ENCODE measurements at places on chromosomes 12 and 14.

GRCh38 chr12:26233631-26234030, 38.3 kb downstream of the SSPN start:
- DNase-seq = no peak

DNA sequence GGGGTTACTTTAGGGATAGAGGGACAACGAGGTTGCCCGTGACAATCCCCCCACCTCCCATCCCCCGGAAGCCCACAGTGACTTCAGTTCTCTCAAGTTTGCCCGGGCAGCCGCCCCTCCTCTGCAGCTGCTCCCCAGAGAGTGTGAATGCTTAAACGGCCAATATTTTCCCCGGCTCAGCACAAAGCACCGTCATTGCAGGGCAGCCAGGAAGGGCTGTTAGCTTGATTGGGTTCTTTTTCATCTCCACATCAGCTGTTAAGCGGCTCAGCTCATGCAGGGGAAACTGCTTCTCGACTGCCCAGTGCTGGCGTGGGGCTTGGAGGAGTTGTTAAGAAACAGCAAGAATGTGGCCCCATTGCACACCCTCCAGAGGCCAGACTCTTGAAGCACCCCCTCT, 120.5 kb upstream of the NCOR2 start:
- no peak for DNase-seq

DNA sequence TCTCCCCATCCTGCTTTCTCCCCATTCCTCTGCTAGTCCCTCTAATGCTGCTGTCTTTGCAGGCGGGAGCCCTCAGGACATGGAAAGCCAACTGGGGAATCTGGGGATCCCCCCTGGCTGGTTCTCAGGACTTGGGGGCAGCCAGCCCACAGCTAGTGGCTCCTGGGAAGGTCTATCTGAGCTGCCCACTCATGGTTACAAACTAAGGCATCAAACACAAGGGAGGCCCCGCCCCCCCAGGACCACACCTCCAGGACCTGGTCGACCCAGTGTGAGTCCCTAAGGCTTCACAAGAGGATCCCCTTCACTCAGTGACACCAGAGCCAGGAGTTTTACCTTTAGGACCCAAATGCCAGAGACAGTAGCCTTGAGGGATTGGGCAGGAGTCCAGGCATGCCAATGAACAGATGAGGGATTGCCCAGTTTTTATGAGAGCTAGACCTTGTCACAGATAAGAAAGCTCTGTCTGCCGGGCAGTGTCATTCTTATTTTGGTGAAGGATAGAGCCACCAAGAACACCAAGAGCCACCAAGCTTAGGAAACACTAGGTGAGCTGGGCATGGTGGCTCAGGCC, 8.0 kb upstream of the CPNE6 start:
- no peak for DNase-seq

DNA sequence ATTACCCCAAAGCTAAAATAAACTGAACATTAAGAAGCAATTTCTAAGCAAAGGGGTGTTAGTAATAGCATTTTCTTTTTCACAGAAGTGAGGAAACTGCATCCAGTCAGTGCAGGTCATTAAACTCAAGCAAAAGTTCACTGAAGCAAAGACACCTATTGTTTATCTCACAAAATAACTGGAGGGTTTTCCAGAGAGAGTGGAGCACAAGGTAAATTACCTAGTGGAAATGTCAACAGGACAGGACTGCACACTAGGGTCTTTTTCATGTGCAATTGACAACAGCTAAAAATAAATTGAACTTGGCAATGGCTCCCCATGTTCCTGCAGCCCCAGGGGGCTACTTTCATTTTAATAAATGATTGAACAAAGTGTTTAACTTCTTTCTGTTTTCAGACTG, 742.0 kb downstream of the GALC start:
- no peak for DNase-seq

GRCh38 chr14:102967506-102967795, 45.0 kb downstream of the AMN start:
- DNase-seq = no peak

DNA sequence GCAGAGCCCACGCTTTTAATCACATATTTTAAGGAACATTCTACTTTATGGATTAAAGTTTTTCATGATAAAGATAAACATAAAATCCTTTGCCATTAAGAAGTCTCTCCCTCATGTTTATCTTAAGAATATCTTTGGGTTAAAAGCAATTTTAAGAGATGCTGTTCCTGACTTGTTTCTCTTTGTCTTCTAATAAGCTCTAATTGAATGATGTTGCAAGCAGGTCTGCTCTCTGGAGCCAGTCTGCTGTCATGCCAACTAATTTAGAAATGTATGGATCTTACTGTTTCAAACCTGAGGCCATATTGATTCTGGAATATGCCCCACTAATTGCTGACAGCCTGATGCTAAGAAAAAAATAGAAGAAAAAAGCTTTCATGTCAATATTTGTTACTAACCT, 173.6 kb downstream of the TTC8 start:
- no peak for DNase-seq

- DNase-seq = no peak
These were observed 63.7 kb downstream of the RFX4 start for GRCh38 chr12:106646472-106646871.

GRCh38 chr14:78959674-78960264, 789.6 kb downstream of the NRXN3 start:
- peak; percentile 29 for DNase-seq

DNA sequence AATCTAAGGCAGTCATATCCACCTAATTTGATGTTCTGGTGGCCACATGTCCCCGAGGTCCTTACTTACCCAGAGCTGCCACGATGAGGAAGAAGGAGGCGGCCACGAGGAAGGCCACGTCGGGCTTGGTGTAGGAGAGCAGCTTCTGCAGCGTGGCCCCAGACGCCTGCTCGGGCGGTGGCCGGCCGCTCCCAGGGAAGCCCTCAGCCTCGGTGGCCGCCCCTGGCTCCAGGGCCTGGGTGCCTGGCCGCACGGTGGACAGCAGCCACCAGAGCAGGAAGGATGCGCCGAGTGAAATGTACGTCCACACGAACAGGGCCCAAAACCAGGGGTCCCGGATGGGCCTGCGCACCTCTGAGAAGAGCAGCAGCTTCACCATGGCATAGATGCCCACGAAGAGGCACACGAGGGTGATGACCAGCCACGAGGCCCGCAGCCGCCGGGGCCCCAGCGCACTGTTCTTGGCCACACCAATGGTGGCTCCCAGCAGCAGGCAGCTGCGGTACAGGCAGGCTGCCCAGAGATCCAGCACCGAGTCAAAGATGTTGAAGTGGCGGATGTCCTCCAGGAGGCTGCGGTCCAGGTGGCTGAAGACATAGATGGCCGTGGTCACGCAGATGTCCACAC, 6.6 kb downstream of the ABCB9 start:
- no peak for DNase-seq

DNA sequence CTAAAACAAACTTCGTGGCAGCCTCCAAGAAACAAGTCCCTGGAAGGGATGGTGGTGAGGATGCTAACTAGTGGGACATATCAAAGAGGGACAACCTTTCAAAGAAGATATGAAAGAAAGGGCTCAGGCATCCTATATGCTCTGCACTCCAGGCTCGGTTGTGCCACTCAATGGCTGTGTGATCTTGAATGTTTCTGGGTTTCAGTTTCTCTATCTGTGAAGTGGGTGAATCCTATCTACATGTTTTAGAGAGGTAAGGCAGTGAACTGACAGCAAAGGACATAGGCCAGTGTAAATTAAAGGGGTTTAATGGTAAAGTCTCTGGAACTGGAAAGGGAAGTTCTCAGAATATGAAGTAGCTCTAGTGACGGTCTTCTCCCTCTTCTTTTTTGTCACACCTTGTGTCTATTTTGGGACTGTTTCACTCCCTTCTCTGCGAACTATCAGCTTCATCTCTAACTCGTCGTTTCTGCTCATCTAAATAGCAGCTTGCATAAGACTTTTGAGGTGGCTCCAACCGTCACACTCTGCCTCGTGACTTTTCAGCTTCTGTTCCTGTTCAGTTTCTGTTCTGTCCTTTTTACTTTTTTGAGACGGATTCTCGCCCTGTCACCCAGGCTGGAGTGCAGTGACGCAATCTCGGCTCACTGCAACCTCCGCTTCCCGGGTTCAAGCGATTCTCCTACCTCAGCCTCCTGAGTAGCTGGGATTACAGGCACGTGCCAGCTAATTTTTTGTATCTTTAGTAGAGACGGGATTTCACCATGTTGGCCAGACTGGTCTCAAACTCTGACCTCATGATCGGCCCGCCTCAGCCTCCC, 273.6 kb downstream of the SUDS3 start:
- DNase-seq = no peak

DNA sequence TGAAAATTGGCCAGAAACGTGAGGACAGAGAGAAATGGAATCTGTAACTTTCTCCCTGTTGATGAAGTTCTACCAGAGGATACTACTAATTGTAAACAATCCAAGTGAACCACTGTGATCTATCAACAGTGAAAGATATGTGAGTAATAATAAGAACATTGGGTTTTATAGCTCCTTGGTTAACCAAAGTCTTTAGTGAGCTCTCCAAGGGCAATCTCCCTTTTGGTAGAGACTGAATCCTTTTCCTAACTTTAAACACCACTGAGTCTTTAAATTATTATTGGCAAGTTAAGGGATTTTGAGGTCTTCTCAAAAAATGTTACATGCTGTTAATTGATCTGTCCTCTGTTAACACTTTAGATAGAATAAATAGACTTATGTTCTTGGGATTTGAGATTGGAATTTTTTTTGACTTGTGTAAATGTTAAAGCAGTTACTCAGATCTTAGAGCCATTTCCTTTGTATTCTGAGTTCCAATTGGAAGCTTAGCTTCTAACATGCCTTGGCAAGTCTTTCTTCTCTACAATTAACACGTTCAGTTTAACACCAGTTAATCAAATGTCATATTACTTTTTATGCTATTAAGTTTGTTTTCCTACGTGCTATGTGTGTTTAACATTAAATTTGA, 338.2 kb upstream of the DDHD1 start:
- DNase-seq = no peak

DNA sequence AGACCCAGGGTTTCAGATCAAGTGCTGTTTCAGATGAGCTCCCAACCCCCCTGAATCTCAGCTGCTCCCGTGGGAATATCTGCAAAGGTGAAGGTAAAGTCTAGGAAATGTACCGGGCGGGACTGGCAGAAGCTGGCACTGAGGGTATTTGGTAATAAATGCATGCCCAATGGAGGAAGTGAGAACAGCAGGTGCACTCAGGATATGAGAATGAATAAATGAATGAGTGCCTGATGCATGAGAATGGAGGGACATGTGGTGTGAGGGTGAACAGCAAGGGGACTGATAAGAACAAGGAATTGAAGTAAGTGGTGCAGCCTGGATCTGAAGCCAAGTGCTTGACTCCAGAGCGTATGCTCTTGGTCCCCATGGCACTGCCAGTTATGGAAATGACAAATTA, 11.6 kb downstream of the RAPGEF3 start:
- no peak for DNase-seq

DNA sequence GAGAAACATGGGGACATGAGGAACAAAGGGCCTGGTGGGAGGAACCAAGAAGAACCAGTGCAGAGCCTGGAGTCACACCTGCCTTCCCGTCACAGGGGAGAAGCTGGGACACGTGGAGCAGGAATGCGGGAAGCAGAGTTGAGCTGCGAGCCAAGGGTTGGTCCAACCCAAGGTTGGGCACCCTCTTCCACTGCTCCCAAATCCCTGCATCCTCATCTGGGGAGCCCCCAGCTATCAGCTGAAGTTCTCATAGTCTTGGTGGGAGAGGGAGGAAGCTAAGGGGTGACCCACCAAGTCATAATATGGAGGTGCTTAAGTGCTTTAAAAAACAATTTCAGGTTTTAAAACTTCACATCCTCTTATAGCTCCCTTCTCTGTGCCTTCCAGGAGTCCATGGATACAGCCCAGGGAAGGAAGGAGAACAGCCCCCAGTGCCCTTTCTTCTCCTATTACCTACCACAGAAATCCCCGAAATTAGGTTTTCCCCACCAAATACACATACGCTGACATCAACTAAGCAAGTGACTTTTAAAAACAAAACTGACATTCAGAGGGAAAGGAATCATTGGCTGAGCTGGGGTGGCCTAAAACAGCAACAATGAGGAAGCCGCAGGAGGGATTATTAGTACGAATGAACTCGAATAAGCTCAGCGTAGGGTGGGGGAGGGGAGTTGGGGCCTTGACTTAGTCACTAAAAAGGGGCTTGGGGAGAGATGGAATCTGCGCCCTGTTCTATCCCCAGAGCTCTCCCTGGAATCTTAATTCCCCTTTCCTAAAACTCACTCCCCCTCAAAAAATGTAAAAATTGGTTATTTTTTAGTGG, 4.5 kb downstream of the MYL6 start:
- DNase-seq = no peak

DNA sequence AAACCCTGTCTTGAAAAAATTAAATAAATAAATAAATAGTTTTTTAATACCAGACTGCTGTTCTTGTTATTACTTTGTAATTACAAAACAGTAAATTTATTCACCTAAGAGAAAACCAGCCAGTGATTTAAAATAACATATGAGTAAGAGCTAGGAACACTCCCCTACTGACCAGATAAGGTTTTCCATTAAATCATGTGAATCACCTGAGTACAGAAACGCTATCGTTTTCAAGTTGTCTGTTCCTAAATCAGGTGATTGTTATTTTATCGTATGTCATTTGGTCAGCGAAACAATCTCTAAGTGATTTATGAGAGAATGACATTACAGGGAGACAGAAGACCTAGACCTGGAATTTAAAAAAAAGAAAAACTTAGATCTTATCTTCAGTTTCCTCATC, 47.3 kb downstream of the RPS29 start:
- no peak for DNase-seq

DNA sequence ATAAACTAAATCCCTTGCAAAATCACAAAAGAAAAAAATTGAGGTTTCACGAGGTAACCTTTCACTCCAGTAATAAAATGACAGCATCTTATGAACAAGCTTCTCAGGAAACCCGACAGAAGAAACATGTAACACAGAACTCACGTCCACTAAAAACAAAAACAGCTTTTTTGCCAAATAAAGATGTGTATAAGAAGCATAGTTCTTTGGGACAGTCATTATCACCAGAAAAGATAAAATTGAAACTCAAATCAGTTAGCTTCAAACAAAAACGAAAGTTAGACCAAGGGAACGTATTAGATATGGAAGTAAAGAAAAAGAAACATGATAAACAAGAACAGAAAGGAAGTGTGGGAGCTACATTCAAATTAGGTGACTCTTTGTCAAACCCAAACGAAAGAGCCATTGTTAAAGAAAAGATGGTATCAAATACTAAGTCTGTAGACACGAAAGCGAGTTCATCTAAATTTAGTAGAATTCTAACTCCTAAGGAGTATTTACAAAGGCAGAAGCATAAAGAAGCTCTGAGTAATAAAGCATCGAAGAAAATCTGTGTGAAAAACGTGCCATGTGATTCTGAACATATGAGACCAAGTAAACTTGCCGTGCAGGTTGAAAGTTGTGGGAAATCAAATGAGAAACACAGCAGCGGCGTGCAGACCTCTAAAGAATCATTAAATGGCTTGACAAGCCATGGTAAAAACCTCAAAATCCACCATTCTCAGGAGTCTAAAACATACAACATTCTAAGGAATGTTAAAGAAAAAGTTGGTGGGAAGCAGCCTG, 25.8 kb downstream of the RESF1 start:
- no peak for DNase-seq
